ENCODE measurements at places on chromosomes 12 and 14.

DNA sequence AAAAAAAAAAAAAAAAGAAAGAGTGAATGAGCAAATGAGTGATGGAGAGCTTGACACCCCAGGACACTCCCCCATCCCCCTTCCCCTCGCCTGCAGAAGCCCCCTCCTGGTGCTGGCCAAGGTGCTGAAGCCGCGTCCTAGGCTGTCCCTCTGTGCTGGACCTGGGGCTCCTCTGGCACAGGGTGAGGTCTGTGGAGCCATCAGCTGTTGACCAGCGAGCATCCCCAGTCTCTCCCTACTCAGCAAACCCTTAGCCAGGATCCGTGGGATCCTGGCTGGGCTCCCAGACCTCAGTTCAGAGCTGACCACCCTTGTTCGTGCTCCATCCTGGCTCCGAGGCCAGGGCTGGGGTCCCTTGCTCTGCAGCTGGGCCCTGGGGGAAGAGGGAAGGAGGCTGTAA is 5.4 kb upstream of the KIF26A start:
- DNase-seq, result no peak

DNA sequence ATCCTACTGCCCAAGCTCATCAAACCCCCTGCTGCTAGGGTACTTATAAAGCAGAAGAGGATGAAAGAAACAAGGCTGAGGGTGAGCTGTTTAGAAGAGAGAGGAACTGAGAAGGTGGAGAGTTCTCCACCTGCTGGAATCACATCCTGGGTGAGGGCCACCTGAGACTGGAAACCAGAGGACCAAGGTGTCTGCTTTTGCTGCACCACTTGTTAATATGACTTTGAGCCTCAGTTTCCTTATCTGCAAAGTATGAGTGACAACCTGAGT is 203.2 kb upstream of the SSTR1 start:
- no peak for DNase-seq

DNA sequence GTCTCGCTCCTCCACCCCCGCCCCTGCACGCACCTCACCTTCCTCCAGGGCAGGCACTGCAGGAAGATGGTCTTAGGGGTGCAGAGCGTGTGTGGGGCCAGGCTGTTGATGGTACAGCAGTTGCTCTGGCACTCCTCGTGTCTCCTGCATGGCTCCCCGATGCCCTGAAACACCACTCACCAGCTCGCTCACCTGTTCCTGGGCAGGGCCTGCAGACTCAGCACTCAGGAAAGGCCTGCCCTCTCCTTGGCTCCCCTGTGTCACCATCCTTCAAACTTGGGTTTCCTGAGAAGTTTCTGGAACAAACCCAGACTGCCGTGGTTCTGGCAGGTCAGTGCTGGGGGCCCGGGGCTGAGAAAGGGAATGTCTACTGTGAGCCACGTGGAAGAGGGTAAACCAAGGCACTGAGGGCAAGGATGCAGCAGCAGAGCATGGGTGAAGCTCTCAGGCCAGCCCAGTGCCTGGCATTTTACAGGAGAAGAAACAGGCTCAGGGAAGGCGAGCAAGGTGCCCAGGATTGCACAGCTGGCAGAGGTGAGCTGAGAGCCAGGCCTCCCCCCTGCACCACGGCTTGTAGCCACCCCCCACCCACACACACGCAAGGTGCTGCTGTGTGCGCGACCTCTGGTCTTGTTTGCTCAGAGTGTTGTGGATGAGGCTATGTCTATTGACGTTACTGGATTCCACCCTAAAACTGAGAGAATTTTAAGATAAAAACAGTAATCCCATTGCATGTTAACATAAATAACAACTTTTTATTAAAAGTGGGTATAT is 5.5 kb downstream of the LRCOL1 start:
- DNase-seq, result no peak

DNA sequence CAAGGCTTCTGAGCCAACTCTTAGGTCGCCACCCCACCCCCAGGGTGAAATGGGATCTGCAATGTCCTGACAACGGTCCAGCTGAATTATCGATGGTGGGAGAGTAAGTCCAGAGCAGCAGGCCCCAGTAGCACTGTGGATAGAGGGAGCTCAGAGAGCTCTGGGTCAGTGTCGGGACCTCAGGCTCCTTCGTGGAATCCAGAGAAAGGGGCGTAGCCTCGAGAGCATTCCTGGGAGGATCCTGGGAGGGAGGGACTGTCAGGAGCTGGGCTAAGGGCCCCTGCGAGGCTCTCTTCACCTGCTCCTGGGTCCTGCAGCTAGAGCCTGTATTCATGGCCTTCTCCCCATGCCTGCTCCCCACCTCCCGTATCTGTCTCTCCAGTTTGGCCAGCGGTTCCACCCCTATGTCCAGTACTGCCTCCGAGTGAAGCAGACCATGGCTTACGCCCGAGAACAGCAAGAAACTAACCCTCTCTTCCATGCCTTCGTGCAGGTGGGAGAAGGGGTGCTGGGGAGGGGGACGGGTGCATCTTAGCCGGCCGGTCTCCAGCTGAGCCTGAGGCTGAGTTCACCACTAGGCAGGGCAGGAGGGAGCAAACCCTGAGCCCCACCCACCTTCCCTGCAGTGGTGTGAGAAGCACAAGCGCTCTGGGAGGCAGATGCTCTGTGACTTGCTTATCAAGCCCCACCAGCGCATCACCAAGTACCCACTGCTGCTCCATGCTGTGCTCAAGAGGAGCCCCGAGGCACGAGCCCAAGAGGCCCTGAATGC is 6.6 kb downstream of the PLEKHG6 start:
- no peak for DNase-seq

Measured in DMS 273 treated with DMSO at 0.1 percent for 48 hours (cell line).